Upper lobe of left lung (tissue), 6 donors: ENCODE measurements at places on chromosomes 4 and X. TPM values are rescaled to one million over a fixed set of nuclear protein-coding genes. Genes with fewer than 3 reads are reported as not detected.

DNA sequence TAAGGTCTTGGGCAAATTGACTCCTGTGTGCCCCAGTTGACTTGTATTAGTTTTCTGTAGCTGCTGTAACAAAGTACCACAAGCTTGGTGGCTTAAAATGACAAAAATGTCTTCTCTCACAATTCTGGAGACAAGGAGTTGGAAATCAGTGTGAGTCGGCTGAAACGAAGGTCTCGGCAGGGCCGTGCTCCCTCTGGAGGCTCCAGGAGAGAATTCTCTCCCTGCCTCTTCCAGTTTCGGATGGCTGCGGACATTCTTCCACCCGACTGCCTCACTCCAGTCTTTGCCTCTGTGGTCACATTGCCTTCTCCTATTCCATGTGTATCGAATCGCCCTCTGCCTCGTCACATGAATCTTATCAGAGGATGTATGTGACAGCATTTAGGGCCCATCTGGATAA is 66.0 kb upstream of the PHOX2B start:
- no peak for DNase-seq

- peak; percentile 39 for DNase-seq
These were observed 59.9 kb downstream of the GK start for GRCh38 chrX:30713061-30713525.

The SLC10A4 gene
- total RNA-seq: 2.1 TPM

The ANKRD17 gene
- total RNA-seq: 103 TPM

- DNase-seq: no peak
These were observed 1553.1 kb upstream of the ADGRL3 start for GRCh38 chr4:59647011-59647410.

GRCh38 chr4:152165146-152165545 is 370.7 kb downstream of the FBXW7 start:
- no peak for DNase-seq

DNA sequence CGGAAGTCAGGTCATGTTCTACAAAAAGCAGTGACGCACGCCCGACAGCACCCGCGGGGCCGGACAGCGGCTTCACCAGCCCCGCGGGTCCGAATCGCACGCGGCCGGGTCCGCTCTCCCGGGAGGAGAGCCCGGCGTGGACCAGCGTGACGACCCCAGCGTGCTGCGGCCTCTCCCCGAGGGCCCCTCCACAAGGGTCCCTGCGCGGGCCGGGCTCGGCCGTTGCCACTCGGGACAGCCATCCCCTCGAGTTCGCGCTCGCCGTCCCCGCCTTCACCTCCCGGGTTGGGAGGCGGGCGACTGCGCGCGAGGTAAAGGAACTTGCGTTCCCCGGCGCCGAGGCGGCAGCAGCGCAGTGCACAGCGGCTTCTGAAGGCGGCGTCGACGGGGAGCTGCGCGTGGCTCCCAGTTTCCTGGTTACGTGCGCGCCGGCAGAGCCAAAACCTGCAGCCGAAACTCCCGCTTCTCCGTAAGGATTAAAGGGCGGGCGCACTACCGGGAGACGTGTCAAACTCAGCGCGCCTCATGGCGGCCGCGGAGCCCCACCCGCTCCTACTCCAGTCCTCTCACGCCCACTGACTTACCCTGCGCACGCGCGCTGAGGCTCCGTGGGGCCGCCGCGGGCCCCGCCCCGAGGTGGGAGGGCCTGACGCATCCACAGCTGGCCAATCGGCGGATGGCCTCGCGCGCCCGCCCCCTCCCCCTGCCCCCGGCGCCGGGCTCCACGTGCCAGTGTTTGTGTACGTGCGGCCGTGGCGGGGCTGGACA is 416 bp upstream of the LRP2BP start:
- DNase-seq: peak; percentile 96

DNA sequence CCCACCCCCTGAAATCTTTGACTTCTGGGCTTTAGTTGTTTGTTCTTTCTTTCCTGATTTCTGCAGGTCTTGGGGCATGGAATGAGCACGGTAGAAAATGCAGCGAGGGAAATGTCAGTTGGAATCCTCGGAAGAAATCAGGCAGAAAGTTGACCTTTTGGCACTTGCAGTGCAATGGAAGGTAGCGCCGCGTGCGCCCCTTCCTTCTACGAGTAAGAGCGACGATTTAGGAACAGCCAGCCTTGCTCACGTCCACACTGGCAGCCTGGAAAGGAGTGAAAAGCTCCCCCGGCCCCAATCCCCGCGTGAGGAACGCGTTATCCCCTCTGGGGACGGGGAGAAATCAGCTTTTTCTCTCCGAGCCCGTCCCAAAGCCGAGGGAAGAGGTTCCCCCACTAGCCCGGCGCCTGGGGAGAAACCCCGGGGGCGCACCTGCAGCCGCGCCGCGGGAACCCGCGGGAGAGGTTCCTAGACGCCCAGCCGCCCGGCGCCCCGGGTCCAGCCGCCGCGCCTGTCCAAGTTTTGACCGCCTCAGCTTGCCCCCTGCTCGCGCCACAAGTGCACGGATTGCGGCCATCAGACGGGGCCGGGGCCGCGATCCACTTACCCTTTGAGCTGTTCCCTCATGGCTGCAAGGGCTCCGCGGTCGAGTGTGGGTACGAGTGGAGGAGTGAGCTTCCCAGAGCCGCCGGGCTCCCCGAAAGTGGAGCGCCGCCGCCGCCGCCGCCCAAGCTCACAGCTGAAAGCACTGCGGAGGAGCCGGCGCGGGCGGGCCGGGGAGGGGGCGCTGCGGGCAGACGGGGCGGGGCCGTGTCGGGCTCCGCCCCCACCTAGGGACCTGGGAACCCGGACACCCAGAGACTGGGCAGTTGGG is 194.6 kb upstream of the FTHL17 start:
- peak; percentile 64 for DNase-seq

GRCh38 chr4:164931551-164932324 is 45.7 kb downstream of the TRIM61 start:
- no peak for DNase-seq

The SPANXA1 gene
- not detected for total RNA-seq

DNA sequence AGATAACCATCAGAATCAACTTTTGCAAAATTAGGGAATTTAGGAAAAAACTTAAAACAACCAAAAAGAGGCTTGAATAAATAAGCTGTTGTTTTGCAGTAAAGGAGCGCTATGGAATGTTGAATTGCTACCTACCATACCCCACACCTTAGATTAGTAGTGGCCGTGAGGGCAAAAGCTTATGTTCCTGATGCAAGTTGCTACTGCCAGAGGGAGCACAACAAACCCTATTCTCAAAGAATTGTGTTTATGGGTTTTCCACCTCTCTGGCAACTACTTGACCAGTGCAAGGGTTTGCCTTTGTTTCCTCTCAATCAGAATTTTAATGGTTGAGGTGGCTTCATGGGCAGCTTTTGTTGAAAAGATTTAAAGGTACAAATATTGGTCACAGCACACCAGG is 268.1 kb downstream of the LAS1L start:
- DNase-seq: no peak

DNA sequence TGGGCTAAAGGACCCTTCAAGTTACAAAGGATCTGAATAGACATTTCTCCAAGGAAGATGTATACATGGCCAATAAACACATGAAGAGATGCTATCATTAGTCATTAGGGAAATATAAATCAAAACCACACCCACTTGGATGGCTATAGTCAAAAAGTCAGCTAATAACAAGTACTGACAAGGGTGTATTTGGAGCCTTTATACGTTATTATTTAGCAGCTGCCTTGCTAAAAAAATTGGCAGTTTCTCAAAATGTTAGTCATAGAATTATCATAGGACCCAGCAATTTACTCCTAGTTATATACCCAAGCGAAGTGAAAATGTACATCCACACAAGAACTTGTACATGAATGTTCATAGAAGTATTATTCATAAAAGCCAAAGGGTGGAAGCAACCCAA is 112.7 kb upstream of the DUSP21 start:
- no peak for DNase-seq

DNA sequence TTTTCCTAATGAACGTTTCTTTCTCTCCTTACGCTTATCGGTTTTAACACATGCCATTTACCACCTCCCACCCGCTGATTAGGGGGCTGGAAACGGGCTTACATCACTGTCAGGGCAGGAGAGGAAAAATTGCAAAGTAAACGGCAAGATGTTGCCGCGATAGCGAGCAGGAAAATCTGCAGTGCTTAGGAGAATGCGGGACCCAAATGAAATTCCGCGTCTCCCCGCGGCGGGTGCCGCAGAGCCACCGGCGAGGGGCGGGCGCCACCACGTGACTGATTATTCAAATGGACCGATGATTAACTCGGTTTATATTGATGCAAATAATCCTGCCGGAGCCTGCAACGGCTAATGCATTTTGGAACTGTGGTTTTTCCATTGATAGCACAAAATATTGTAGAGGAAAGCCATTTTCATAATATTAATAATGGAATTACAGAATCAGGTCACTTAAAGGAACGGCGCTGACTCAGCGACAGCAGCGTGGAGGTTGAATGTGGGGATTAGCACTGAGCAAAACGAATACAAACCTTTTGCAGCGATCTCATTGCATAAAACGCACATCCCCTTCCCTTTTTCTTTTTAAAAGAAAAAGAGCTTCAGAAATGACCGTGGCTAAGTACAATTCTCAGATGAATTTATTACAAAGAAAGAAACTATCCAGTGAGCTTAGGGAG is 224.2 kb downstream of the STIM2 start:
- DNase-seq: peak; percentile 87

The PLP1 gene
- total RNA-seq: not detected

The BCLAF3 gene
- total RNA-seq: 15.3 TPM

DNA sequence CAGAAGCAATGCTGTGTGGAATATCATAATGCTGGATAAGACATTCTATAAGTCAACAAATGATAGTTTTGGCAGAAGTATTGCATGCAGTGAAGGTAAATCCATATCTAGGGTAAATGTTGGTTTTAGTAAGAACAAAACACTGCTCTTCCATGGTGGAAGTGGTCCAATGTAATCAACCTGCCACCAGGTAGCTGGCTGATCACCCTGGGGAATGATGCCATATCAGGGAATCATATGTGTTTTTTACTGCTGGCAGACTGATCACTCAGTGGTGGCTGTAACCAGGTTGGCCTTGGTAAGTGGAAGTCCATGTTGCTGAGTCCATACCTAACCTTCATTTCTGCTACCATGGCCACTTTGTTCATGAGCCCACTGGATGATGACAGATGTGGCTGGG is 74.0 kb upstream of the CENPE start:
- DNase-seq: no peak

- DNase-seq: no peak
These were observed 73.2 kb upstream of the C1QTNF7 start for GRCh38 chr4:15354371-15355297.

The BANK1 gene
- 8.9 TPM for total RNA-seq

DNA sequence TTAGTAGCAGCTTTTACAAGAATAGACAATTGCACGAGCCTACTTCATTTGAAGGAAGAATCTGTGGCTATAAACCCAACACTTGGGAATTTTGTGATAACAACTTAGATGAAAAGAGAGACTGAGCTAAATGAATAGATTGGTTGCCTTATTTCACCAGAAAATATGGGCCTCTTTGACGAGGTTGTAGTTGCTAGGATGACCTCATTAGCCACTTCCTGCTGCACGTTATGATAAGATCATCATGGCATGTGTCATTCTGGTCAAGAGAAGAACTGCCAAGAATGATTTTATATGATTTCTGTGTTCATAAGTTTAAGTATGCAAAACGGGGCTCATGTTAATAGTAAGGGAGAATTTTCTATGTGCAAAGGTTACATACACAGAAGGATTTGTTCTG is 321.9 kb upstream of the GIMD1 start:
- no peak for DNase-seq
